Brain (organoid and tissue), 16 donors: ENCODE measurements at places on chromosomes 12 and 14.

DNA sequence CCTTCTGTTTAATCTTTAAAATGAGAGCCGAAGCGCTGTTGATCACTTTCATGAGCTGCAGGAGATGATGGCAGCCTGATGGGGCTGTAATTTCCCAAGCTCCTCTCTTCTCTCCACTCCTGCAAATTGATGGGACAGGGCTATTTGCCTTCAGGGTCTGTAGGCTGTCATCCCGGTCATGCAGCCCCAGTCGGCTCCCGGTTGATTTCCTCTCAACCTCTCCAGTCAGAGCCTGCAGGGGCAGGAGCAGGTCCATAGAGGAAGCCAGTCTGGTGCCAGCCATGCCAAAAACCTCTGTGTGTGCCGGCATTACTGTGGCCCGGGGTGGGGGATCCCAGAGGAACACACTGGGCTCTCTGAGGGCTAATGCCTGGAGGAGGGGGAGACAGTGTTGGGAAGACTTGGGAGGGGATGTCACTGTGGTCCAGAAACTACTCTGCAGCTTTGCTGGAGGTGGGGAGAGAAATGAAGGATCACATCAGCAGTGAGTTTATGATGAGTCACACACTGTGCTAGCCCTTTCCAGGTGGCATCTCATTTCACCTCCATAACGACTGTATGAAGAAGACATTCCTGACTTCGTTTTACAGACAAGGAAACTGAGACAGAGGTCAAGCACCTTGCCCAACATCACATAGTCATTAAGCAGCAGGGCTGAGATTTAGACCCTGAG lies 46.5 kb upstream of the PRIMA1 start:
- DNase-seq, result no peak

DNA sequence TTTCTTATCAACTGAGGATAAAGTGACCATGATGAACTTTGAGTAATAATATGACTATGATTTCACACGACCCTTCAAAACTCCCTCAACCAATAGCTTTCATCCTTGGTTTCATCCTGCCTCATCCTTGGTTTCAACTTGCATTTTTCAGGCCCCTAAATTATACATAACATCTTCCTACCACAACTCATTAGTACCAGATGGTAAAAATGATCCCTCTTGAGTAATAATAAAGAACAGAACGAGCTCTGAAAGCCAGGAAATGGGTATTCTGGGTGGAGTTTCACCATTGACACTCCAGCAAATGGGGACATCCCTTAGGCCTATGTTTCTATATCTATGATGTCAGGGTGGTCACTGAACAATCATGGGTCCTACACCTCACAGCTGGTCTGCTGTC lies 72.1 kb upstream of the LMNTD1 start:
- DNase-seq, result no peak

- no peak for DNase-seq
Observed at GRCh38 chr14:71163050-71163841, 256.0 kb downstream of the PCNX1 start.

- DNase-seq, result no peak
Observed at GRCh38 chr14:68376067-68376779, 416.6 kb downstream of the ZFP36L1 start.

DNA sequence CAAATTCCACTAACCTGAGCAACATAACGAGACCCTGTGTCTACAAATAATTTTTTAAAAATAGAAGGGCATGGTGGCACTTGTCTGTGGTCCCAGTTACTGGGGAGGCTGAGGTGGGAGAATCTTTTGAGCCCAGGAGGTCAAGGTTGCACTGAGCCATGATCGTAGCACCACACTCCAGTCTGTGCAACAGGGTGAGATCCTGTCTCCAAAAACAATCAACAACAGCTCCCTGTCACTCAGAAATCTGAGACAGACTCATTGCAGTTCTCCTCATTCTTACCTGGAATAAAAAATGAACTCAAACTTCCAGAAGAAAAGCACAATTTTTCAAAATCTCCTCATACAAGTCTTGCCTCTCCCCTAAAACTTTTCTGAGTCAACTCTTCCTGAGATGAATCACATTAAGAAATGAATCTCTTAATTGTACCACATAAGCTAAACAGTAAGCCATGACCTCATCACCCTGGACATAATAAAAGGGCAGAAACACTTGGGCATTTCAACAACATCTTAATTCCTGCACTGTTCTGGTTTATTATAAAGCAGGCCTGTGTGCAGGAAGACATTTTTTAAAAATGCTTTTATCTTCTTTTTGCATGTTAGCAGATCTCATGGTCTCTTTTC lies 214.3 kb upstream of the CDKN3 start:
- no peak for DNase-seq

- no peak for DNase-seq
Observed at GRCh38 chr12:20376984-20377383, 8.6 kb downstream of the PDE3A start.

DNA sequence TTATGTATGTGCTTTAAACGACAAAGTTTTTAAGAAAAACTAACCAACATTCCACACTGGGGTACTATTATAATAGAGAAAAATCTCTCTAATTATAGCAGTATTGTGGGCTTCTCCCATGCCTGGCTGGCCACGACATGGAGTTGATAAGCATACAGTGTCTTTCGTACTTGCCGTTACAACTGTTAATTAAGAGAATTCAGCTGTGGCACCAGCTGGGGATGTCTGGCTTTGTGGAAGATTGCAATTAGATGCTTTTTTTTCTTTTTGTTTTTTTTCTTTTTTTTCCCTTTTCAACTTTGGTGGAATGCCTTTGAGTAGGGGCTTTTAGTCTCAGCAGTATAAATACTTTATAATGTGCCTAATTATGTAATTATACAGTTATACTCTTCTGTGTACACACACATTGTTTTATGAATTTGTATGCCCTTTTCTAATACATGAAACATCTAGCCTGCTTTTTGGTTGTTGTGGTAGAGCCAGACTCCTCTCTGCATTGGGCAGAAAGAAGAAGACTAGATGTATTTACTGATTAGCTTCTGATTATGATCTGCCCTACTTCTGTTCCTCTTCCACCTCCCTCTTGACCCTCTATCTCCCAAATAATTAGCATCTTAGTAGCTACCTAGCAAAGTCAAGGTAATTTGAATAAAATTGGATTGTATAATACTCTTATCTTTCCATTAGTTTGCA lies 76.4 kb downstream of the SUSD6 start:
- DNase-seq, result peak; percentile 75

DNA sequence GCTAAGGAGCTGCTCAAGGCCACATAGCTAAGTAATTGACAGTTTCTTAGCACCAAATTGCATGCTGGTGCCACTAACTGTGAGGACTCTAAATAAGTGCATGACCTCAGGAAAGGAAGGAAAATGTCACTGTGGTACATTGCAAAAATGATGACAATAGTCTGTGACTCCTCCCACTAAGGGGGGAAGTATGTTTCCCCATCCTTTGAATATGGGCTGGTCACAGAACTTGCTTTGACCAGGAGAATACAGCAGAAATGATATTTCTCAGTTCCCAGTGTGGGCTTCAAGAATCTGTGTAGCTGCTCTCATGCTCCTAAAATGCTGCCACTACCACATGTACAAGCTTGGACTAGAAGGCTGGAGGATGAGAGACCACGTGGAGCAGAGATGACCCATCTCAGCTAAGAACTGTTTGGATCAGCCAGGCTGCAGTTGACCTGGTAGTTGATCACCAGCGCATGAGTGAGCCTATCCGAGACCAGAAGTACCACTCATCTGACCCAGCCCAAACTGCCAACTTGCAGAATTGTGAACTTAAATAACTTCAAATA lies 42.2 kb upstream of the NOS1 start:
- no peak for DNase-seq

GRCh38 chr14:21039585-21040369 lies 2.4 kb upstream of the RNASE7 start:
- peak; percentile 58 for DNase-seq

- DNase-seq, result no peak
Observed at GRCh38 chr14:32779840-32780239, 158.8 kb upstream of the NPAS3 start.

GRCh38 chr14:22379727-22380126 lies 209.3 kb downstream of the DAD1 start:
- no peak for DNase-seq
